ENCODE measurements at places on chromosomes 3 and 15.

DNA sequence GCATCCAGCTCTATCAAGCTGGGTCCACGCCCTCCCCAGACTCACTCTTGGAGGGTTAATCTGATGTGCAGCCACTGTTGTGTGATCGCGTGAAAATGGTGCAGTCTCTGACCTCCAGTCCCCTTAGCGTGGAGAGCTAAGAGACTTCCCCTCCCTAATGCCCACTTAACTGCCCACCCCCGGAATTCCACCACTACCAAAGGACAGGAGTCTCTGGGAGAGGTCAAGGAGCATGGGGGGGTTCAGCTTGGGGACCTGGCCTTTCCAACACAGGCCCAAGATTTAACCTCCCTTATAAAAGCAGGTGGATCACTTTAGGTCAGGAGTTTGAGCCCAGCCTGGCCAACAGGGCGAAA lies 48.8 kb downstream of the CCDC12 start:
- no peak for DNase-seq

- DNase-seq = no peak
These were observed at the start of gene GABRR3 for GRCh38 chr3:98035208-98035607. TSS of gene GABRR3 (minus strand) at chr3:98035315. CDS start at chr3:98034987, 328 bp downstream.

- DNase-seq = no peak
These were observed 22.6 kb downstream of the DNASE1L3 start for GRCh38 chr3:58188173-58188564.

DNA sequence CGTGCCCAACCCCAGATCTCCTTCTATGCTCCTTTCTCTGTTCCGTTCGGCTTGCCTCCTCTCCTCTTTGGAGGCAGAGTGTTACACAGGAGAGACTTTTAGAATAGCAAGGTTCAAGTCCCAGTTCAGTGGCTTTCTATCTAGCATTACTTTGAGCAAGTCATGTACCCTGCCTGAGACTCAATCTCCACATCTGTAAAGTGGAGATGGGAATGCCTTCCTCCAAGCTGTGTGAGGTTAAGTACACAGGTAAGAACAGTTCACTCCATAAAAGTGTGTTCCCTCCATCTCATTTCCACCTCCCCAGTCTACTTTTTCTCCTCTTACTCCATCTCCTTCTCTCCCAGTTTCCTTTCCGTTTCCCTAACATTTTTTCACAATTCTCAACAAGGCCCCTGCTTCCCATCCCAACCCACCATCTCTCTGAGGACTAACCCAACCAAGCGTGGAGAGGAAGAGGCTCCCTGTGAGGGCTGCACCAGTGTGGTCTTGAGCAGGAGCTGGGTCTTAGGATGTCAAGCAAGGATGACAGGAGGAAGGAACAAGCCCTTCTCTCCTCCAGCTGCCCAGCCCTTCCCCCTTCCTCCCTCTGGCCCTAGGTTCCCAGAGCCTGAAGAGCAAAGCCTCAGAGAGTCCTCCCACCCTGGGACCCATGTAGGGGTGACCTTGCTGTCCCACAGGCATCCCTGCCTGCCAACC lies 6.4 kb downstream of the ATP8B4 start:
- no peak for DNase-seq

- DNase-seq = no peak
These were observed 381.8 kb downstream of the NAALADL2 start for GRCh38 chr3:175240921-175241320.

All from NCI-H1092 treated with DMSO at 0.1 percent for 48 hours (cell line).